ENCODE measurements at places on chromosomes 13 and 19. TPM values are rescaled to one million over a fixed set of nuclear protein-coding genes. Genes with fewer than 3 reads are reported as not detected.

Gene ATP12A
- total RNA-seq, result 7.2 TPM

Gene CEACAM3
- 1.5 TPM for total RNA-seq

Gene SPIB
- 0.30 TPM for total RNA-seq

Gene CERS1
- total RNA-seq, result 2.5 TPM

Gene ENOX1
- total RNA-seq, result 9.7 TPM

Gene VSIG10L
- total RNA-seq, result 2.3 TPM

Gene FBXW9
- total RNA-seq, result 3.5 TPM

Gene ABCA7
- total RNA-seq, result 4.8 TPM

Gene ARHGEF7
- total RNA-seq, result 114 TPM

Gene ATP8B3
- total RNA-seq, result 0.99 TPM

Gene HNRNPM
- total RNA-seq, result 94.2 TPM

Gene WASF3
- 5.8 TPM for total RNA-seq

Gene OR7C1
- total RNA-seq, result 0.20 TPM

Gene SLC7A9
- 0.10 TPM for total RNA-seq

Gene ZNF729
- 0.10 TPM for total RNA-seq

Gene LMTK3
- 0.79 TPM for total RNA-seq

Gene SPTBN4
- total RNA-seq, result 1.2 TPM

Gene FCER2
- total RNA-seq, result 0.20 TPM

Gene C19orf18
- total RNA-seq, result 0.89 TPM

Gene PEAK3
- total RNA-seq, result 0.20 TPM

Gene ADM5
- 0.69 TPM for total RNA-seq

Gene ZNF66
- total RNA-seq, result 7.4 TPM

Gene ZNF491
- 3.8 TPM for total RNA-seq

Gene NLRP7
- not detected for total RNA-seq

Gene MEIOSIN
- total RNA-seq, result not detected

Gene CEACAM7
- total RNA-seq, result 0.30 TPM

Gene HSH2D
- total RNA-seq, result 0.79 TPM

Gene SPACA6
- total RNA-seq, result 5.3 TPM

Gene CLEC17A
- 0.10 TPM for total RNA-seq

Gene MYPOP
- total RNA-seq, result 1.1 TPM

Gene CD177
- total RNA-seq, result 19.0 TPM

Gene ZNF578
- total RNA-seq, result 3.4 TPM

Gene ZNF98
- total RNA-seq, result 3.7 TPM

Gene SIGLEC5
- total RNA-seq, result 1.4 TPM

Gene ZNF296
- 0.39 TPM for total RNA-seq

All from skin of body (tissue), 3 donors.